ENCODE measurements at places on chromosomes 1 and 21.

DNA sequence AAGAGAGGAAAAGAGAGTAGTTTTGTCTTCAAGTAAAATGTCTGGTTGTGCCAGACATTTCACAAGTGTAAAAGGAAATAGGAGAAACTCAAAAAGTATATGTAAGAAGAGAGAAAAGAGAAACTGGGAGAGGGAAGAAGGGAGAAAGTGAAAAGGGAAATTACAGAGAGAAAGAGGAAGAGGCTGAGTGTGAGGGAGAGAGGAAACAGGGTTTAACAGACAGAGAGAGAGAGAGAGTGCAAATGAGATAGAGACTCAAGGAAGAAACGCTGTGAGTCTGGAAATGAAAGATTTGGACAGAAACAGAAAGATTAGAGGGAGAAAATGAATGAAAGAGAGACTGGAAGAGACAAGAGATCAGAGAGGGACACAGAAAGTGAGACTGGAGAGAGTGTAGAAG is 806.2 kb downstream of the PLA2G4A start:
- no peak for DNase-seq

GRCh38 chr1:1024771-1025699 is 5.1 kb downstream of the AGRN start:
- no peak for DNase-seq

DNA sequence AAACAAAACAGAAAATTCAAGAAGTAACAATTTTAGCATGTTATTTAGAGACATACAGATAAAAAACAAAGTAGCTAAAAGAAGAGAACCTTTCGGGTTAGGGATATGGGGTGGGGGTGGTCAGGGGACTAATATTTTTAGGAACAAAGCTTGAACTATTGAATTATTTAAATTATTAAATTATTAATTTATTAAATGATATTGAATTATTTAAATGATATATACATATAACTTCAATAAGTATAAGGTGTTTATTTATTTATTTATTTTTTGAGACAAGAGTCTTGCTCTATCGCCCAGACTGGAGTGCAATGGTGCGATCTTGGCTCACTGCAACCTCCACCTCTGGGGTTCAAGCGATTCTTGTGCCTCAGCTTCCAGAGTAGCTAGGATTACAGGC is 36.0 kb downstream of the EIF2B3 start:
- no peak for DNase-seq

- no peak for DNase-seq
These were observed 67.6 kb downstream of the MAB21L3 start for GRCh38 chr1:116178837-116179236.

- no peak for DNase-seq
These were observed 965 bp downstream of the ABCA4 start for GRCh38 chr1:94119796-94120569.

- no peak for DNase-seq
These were observed 11.6 kb upstream of the KCNJ15 start for GRCh38 chr21:38244885-38245869.

- DNase-seq, result no peak
These were observed 122.2 kb upstream of the KCTD3 start for GRCh38 chr1:215444715-215445414.

DNA sequence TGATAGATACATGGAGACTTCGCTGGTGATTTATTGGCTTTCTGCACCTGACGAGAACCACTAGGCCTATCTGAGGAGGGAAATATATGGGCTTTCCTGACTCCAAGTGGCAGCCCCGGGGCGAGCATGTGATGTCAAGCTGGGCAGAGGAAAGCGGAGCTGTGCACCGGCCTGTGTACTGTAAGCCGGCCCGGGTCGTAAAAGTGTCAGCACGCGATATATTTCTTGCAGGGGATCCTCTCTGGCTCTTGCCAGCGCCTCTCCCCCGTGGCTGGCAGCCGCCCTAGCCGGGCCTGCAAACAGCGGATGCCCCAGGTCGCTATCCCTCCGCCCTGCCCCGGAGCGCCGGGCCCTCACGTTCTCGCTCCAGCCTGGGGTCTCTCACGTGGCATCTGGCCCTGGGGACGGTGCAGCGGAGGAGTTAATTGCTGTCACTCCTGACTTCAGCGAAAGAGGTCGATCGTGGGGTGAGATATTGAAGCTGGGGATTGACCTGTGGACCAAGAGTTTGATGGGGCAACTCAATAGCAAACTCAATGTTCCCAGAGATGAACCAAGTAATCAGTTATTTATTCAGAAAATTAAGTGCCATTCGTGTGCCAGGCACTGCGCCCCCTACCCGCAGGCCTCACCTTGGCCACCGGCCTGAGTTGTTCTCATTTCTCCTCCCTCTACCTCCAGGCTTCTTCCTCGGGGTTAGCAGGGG is 41.0 kb upstream of the HAO2 start:
- DNase-seq, result no peak

DNA sequence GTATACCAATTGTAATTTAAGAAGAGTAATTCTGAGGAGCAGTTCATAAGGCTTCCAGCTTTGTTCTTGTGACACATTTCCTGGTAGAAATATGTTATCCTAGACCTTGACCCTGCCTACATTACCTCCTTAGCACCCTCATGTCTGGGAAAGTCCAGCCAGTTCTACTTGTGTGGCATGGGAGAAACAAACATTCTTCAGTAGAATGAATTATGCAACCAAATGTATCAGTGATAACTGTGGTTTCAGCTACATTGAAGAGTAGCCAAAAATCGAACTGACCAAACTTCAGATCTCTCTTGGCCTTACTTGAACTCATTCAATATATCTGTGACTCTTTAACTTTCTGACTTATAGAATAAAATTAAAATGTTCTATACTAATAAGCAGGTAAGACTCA is 308.1 kb upstream of the LYPLAL1 start:
- DNase-seq, result no peak

DNA sequence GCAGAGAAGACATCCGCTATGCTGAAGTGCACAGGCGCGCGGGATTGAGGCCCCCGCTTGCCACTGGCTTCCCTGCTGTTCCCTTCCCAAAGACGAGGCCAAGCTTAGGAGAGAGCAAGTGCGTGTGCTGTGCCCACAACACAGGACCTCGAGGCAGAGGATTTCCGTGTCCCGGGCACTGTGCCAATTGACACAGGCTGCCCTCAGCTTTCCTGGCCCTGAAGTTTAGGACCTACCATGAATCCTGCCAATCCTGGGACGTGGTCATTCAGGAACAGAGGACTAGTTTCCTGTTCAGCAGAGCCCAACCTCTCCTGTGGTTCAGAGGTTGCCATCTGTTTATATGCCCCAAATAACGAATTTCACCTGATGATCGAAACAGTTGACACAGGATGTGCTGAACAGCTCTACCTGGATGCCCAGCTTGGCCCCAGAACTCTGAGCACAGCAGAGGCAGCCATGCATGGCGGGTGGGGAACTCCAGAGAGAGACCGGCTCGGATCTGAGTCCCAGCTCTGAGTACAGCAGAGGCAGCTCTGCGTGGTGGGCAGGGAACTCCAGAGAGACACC is 22.0 kb downstream of the SLC37A1 start:
- no peak for DNase-seq

DNA sequence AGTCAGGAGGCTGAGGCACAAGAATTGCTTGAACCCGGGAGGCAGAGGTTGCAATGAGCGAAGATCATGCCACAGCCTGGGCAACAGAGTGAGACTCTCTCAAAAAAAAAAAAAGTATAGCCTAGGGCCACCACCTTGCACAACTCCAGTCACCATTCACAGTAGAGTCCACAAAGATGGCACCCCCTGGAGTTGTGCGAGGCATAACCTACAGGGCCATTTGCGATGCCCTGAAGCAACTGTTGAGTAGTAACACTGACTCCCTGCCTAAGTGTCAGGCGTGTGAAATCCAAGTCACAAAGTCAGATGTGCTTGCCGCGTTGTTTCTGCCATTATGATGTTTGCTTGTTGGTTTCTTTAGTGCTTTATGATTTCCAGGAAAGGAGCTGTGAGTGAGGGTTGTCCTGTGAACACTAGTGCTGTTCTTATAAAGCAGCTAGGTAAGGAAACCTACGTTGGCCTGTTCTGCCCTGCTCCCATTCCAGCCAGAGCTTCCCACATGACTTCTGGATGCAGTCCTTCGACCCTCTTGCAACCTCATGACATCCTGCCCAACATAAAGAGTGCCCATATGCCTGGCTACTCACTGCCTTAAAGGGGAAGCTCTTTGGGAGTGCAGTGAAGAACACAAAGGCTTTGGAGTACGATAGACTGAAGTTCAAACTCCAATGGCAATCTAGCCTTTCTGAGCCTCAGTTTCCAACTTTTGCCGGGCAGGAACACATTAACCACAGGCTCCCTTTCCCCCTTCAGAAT is 29.8 kb downstream of the FHAD1 start:
- no peak for DNase-seq

GRCh38 chr1:91610789-91611188 is 110.1 kb downstream of the CDC7 start:
- DNase-seq, result no peak

- DNase-seq, result no peak
These were observed 276.5 kb downstream of the PRDM2 start for GRCh38 chr1:13976485-13976884.

GRCh38 chr1:193060406-193060805 is 994 bp downstream of the RO60 start:
- no peak for DNase-seq

- DNase-seq, result no peak
These were observed 84.7 kb downstream of the SLC35F3 start for GRCh38 chr1:233988963-233989696.

GRCh38 chr21:38787461-38788274 is 18.1 kb upstream of the ETS2 start:
- no peak for DNase-seq

DNA sequence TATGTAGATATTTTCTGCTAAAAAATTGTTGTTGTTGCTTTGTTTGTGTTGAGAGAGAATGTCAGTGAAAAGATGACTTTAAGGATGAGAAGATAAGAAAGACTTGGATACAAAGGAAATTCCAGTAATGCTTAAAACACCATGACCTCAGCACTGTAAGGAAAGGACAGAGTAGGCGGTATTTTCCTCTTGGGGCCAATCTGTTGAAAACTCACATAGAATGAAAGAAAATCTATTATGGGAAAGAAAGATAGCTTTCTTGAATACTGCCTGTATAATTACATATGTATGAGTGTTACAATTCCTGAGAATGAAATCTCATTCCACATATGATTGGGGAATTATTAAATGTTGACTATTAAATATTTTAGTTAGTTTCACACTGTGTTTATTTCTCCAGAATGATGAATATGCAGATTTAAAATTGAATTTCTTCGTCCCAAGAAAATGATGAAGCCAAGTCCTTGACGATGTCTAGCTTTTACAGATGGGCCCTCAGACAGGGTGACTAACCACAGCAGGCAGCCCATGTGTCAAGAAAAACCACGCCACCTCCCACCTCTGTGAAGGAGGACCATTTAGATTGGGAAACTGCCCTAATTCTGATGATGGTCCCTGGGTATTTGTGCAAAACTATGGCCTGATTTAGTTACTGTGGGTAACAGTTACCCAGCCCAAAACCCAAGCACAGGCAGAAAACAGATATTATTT is 49.7 kb upstream of the LMO4 start:
- no peak for DNase-seq

- no peak for DNase-seq
These were observed 15.2 kb downstream of the ADCY10 start for GRCh38 chr1:167898578-167899222.

GRCh38 chr1:17561247-17561548 is 21.7 kb downstream of the ARHGEF10L start:
- peak; percentile 12 for DNase-seq

GRCh38 chr21:31201144-31201543 is 142.9 kb downstream of the TIAM1 start:
- DNase-seq, result no peak

- no peak for DNase-seq
These were observed 43.7 kb downstream of the DMAP1 start for GRCh38 chr1:44256762-44257554.

GRCh38 chr21:37341254-37341960 is 25.2 kb upstream of the DYRK1A start:
- no peak for DNase-seq

DNA sequence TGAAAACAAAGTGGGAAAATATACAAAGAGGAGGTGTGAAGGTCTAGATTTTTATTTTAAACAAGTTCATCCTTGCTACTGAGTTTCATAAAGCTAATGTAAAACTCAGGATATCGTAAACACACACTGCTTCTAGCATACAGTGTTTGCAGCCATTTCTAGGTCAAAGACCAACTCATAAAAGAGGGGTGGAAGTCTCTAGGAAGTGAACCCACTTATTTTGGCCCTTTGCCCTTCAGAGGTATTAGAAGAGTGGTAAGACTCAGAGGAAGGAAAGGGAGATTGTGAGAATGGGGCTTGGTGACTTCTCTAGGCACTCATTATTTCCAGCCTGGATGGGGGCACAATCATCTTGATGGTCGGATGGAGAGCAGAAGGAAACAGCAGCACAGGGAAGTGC is 91.2 kb downstream of the TNFSF18 start:
- DNase-seq, result no peak

DNA sequence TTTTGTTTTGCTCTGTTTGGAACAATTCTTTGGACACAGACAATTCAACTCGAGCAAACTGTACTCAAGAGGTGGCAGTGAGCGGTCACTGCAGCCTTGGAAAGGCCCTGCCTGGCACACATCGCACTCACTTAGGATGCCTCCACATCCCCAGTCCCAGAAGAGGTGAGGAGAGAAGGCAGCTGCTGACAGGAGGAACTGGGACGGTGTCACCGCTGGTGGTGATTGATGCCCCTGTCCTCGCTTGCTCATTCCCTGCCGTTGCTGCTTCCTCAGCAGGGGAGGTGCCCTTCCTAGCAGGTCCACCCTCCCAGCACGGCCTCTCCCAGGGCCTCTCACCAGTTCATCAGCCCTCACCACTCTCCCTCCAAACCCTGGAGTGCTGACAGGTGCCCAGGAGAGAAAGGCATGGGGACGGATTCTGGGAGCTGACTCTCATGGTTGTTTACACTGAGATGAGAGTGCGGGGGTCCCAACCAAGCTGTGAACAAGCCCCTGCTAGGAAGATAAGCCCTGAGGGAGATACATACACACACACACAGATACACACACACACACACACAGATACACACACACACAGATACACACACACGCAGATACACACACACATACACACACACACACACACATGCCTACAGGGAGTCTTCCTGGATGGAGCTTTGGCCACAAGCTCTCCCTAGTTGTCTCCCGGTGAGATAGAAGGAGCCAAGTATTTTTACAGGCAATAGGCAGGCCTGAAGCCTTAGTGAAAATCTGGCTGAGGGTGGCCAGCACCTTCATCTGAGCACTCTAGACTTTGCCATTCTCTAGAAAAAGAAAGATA is 101.1 kb downstream of the CDC7 start:
- DNase-seq, result no peak

DNA sequence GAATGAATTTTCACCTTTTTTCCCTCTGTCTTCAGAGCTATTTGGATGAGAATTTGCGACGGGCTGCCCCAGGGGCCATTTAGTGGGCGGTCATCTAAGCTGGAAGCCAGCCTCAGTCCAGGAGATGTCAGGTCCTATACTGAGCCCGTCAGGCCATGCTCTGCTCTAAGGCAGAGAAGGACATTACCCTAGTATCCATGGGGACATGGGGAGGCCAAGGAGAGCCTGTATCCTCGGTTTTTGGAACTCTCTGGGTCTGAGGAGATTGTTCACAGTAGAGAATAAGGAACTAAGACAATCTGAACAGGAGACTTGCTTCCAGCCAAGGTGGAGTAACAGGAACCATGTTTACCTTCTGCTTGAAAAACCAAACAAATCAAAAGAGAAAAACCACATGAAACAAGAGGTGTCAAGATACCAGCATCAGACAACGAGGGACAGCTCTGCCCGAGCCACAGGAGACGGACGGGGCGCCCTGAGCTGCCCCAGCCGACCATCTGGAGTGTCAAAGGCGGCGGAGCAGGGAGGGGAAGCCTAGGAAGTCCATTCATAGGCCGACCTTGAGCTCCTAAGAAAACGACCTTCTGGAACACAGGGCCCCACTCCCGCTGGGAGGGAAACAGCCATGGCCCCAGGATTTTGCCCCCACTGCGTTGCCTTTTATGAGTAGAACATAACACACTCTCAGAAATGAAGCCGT is 20.0 kb upstream of the ADARB1 start:
- no peak for DNase-seq

All from anterior cingulate cortex (tissue), 58 donors.